Amniotic stem cell (primary cell): ENCODE measurements at places on chromosomes 12 and 14.

DNA sequence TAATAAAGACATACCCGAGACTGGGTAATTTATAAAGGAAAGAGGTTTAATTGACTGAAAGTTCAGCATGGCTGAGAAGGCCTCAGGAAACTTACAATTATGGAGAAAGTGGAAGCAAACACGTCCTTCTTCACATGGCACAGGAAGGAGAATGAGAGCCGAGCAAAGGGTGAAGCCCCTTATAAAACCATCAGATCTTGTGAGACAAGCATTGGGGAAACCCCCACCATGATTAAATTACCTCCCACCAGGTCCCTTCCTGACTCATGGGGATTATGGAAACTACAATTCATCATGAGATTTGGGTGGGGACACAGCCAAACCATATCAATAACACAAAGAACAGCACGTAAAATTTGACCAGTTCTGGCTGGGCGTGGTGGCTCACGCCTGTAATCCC, 85.6 kb upstream of the ATF7IP start:
- no peak for DNase-seq

DNA sequence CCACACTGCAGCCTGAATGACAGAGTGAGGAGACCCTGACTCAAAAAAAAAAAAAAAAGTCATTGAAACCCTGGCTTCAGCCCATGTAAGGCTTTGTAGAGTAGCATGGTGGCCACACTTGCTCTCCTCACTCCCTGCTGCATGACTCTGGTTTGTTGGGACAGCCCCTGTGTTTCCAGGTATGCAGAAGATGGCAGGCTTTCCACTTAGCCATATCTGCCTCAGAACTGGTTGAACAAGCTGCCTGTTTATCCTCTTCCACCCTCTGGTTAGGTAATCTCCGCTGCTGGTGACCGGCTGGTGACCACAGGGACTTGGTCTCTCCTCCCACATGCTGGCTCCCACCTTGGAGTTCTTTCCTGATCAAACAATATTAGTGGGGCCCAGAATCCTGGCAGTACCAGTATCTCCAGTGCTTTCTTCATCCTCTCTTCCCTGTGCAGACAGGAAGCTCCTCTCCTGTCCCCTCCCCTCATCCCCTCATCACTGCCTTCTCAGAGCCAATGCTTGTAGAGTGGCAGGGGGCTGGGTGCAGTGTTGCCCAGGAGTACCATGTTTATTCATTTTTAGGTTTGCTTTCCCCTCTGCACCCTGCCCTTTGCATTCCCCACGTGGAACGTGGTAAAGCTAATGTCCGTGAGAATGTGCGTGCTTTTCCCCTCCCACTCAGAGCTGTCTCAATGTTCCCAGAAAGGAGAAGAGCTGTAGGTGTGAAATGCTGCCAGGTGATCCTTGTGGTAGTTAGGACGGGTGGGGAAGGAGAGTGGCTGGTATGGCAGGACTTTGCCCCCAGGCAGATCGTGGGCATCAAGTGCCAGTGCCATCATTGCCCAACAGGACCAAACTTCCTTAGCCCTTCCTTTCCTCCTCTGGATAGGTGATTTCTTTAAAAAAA, 11.3 kb downstream of the ABHD12B start:
- DNase-seq: no peak

- DNase-seq: no peak
These were observed 6.5 kb downstream of the PDE3A start for GRCh38 chr12:20374795-20375194.

- no peak for DNase-seq
These were observed 1598.3 kb downstream of the AACS start for GRCh38 chr12:126663304-126664094.

GRCh38 chr12:95277139-95277538, 59.5 kb downstream of the VEZT start:
- DNase-seq: peak; percentile 3

GRCh38 chr12:111869671-111870070, 27.6 kb downstream of the MAPKAPK5 start:
- no peak for DNase-seq

DNA sequence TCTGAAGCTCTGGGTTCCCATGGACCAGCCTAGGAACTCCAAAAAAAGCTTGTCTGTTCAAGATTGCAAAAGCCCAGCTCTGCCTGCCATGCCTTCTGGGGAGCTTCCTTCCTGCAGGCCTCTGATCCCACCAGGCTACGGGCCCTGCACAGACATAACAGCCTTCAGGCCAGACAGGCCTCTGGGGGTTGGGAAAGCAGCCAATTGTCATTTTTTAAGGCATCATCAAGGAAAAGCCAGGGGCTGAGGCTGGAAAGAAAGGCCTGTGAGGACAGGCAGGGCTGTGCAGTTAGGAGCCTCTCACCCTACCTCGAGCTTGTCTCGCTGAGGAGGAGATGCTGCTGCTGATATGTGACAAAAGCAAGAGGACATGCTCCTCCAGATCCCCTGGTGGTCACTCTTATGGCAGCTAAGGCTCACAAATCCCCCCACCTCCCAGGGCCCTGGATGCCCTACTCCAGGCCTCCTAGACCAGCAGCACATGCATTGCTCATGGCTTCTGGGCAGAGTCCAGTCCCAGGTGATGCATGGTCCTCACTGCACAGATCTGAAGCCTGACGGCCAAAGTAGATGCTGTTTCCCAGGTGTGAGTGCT, 2.9 kb downstream of the TMEM229B start:
- DNase-seq: no peak

GRCh38 chr14:61090432-61091216, 109.6 kb downstream of the SLC38A6 start:
- no peak for DNase-seq

- DNase-seq: no peak
These were observed 84.6 kb downstream of the VCPKMT start for GRCh38 chr14:50031602-50032313.

GRCh38 chr14:104316121-104316722, 177.8 kb downstream of the KIF26A start:
- DNase-seq: no peak

DNA sequence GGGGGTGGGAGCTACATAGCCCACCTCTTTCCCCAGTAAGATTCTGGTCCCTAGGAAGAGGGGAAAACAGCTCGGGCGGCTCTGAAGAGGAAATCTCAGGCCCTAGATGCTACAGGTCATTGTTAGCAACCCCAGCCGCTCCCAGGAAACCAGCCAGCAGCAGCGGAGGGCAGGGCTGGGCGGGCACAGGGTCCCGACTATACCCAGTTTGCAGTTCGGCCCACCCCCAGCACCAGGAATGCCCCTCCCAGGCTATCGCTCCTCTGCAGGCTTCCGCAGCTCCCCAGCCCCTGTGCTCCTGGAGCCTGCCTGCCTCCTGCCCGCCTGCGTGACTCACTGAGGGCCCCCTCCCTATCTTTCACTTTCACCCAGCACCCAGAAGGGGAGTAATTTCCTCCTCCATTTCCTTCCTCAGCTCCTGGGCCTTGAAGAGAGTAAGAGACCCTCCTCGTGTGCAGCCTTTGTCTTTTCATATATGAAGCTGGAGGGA, 27.2 kb upstream of the PNMA1 start:
- DNase-seq: no peak

- DNase-seq: no peak
These were observed 315.6 kb upstream of the ATP2B1 start for GRCh38 chr12:90024262-90024661.

DNA sequence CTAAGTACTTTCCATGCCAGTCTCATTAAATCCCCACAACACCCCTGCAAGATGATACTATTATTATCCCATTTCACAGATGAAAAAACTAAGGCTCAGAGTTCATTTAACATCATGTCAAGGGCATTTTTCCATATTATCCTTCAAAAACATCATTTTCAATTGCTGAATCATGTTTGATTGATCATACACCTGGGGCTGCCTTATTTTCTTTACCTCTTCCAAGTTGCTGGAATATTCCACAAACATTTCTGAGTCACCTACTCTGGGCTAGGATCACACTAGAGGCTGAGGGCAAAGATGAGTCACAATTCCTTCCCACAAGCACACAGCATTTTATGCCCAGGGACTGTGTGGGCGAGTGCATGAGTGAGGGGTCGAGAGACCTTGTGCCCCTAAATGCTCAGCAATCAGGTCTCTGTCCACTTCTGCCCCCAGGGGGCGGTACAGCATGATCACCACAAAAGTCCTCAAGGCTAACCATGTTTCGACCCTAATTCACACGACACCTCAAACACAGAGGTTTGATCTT, 14.1 kb upstream of the TMEM119 start:
- no peak for DNase-seq

DNA sequence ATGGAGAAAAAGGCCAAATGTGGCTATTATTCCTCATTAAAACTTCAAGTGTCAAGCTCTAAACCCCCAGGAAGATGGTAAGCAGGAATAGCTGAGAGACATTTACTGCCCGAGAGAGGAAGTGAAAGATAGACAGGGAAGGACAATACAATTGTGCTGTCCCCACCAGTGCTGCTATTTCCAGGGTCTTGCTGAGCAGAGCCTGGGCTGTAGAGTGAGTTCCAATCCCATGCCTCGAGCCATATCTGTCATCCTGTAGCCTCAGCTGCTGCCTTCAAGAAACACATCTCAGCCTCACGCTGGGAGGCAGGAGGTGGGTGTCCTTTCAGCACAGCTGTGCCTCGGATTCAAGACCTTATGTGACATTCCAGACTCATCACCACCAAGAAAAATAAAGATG, 114.0 kb downstream of the RPAP3 start:
- DNase-seq: no peak

GRCh38 chr12:59004456-59004855, 84.2 kb upstream of the LRIG3 start:
- no peak for DNase-seq

DNA sequence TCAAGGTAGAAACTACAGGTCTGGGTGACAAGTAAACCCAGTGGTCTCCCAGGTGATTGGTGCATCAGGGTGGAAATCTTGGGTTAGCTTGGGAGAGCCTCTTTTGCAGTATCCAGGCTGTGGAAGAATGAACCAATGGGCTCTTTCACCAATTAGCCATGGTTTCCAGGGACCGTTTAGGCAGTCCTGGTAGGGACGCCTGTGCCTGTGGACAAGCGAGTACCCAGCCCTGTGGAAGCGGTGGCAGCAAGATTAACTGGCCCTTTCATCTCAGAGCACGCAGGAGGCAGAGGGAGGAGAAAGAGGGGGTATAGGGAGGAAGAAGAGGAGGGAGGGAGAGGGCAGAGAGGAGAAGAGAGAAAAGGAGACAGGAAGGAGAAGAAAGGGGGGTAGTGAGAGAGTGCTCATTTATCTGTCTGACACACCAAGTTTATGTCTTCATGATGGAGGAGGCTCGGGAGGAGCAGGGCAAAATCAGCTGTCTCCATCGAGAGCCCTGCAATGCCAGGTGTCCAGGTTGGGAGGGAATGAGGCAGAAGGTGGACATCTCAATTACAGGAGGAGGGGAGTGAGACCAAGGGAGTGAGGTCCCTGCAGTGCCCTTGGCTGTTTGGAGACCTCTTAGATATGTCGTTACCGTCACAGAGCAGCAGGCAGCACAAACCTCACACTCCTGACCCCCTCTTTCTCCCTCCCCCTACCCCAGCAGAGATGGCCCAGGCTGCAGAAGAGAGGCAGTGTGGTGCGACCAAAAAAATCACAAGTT, 4.6 kb upstream of the ZDHHC22 start:
- DNase-seq: no peak

DNA sequence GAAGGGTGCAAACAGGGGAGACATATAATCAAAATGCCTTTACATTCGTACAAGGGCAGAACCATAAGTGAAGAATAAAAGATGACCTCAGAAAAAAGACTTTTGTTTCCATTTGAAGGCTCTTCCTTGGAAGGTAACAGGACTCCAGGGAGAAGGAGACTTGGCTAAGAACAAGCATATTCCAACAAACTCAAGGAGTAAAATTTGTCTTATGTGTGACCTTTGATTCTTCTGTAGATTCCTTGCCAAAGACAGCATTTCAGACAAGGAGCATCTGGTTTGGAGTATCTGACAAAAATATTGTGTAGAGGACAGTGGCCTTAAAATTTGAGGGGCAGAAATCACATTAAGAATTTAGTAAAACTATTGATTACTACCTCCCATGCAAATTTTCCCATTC, 991.9 kb downstream of the FLRT2 start:
- no peak for DNase-seq

DNA sequence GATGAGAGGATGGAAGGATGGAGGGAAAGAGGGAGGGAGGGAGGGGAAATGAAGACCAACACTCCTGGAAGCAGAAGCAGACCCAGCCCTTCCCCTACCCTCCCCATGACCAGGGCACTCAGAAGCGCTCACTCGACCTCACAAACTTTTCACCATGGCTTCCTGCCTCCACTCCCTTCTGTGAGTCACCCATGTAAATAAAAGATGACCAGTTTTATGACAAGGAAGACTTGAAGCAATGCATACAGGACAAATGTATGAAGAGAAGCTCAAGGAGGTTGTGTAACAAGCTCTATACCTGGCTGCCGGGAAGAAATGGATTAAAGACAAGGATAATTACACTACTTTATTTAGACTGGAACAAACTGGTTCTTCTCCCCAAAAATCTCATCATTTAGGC, 63.8 kb downstream of the CDC42BPB start:
- peak; percentile 3 for DNase-seq

- no peak for DNase-seq
These were observed 2.0 kb upstream of the SHMT2 start for GRCh38 chr12:57227315-57228115.

GRCh38 chr12:127728729-127729128, 538.2 kb upstream of the TMEM132C start:
- DNase-seq: no peak

- DNase-seq: no peak
These were observed 4.9 kb downstream of the ATP5MC2 start for GRCh38 chr12:53670971-53671370.

- DNase-seq: no peak
These were observed 1.3 kb downstream of the SBNO1 start for GRCh38 chr12:123363390-123363739.

- no peak for DNase-seq
These were observed 92.1 kb downstream of the ESR2 start for GRCh38 chr14:64201921-64202545.
